ENCODE measurements at places on chromosomes 1 and 21.
A peak's percentile ranks its signal among the peaks of the same experiment; 100 is the strongest.

GRCh38 chr1:59379371-59379728, 82.5 kb downstream of the FGGY start:
- DNase-seq, result no peak

DNA sequence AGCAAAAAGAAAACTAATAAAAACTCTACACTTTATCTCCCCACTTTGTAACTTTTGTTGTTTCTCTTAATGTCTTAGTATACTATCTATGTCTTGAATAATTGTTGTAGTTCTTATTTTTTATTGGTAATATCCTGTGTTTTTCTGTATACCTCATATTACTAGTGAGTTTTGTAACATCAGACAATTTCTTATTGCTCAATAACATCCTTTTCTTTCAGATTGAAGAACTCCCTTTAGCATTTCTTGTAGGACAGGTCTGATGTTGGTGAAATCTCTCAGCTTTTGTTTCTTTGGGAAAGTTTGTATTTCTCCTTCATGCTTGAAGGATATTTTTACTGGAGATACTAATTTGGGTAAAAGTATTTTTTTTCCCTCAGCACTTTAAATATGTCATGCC, 79.8 kb upstream of the LRRC8B start:
- DNase-seq, result no peak

DNA sequence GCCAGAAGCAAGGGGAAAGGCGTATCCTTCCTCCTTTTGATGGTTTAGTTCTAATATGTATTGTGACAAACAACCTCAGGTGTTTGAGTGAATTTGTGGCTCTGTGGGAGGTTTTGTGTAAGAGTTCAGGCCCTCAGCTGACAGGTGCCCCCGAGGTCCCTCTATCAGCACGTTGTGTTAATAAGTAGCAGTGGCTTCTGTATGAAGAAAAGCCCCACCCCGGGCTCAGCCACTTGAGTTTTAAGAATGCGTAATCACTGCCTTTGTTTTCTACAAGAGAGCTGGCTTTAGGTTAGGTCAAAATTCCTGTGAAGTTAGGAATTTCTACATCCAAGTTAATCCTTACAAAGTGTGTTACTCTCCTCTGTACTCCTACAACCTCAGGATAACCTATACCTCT, 92.4 kb upstream of the PGBD5 start:
- DNase-seq, result no peak

DNA sequence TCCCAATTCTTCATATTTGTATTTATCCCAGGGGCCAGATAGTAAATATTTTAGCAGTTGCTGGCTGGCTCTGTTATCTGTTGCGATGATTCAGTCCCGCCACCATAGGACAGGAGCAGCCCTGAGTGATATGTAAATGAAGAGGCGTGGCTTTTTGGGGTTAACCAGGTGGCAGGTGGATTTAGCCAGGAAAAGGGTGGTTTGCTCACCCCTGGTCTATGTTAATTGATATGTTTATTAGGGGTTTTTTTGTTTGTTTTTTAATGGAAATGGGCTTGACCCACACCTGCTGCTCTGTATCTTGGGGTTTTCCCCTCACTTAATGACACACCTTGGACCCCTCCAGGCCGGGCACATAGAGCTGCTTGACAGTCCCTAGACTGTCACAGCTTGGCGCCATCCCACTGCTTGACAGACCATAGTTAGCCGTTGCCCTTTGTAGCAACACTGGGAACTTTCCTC, 62.8 kb downstream of the PIK3CD start:
- no peak for DNase-seq

- no peak for DNase-seq
These were observed 154.9 kb downstream of the PTPRC start for GRCh38 chr1:198793714-198794113.

- DNase-seq, result peak; percentile 3
These were observed 142.0 kb upstream of the ZNHIT6 start for GRCh38 chr1:85850238-85850637.

DNA sequence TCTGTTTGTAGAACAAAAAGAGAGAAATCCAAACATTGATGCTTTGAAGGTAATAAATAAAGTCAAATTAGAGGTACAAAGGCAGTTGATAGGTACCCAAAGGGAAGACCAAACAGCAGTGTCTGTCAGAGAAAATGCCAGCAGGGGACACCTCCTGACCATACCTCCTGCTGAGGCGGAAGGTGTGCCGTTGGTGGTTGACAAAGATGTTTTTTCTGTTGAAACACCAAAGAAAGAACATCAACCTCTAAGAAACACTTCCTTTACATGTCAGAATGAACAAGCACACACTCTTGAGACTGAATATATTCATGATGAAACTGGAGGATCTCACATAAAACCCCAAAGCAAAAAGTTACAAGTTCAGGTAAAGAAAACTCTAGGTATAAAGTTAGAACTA, 128.3 kb downstream of the MACF1 start:
- DNase-seq, result no peak

GRCh38 chr21:24628046-24628445, 979.2 kb downstream of the MRPL39 start:
- DNase-seq, result peak; percentile 14

- no peak for DNase-seq
These were observed 70.6 kb upstream of the PAXBP1 start for GRCh38 chr21:32842146-32842545.

DNA sequence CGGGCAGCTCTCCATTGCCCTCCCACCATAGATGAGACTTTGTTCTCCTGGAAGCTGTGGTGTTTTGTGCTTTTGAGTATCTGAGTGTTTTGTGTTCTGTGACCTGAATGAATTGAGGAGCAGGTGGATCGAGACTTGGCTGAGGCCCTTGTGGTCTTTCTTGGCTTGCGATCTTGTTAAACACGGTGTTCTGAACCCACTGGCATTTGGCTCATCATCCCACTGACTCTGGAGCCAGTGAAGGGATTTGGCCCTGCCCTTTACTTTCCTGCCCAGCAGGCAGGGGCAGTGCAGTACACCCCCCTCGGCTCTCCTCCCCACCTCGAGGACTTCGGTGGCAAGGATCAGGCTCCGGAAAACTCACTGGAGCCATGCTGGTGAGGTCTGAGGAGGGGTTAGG, 30.6 kb downstream of the PKNOX1 start:
- DNase-seq, result no peak

DNA sequence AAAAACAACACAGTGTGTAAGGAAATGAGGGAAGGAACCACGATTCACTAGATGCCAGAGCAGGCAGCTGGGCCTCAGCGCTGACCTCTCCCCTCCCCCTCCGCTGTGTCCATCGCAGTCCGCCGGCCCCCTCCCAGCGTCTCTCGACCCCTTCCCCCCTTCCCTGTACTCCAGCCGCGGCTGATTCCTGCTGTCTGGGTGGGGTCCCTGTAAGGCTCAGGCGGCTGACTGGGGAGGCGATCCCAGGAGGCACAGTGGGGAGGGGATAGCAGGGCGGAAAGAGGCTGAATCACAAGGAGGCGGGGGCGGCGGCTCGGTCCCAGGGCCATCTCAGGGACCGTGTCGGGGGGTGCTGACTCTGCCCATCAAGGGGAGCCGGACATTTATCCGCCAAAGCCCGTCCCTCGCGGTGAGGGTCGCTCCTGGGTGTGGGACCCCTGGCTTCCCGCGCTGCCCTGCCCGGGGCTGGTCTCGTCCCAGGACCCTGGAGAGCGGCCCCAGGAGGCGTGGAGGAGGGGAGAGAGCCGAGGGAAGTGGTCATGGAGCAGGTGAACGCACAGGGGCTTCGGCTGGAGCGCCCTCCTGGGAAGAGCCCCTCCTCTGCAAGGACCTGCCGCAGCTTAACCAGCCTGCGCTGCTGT, 241.9 kb downstream of the PTPRU start:
- no peak for DNase-seq

GRCh38 chr1:55569417-55569816, 354.3 kb upstream of the USP24 start:
- DNase-seq, result no peak

DNA sequence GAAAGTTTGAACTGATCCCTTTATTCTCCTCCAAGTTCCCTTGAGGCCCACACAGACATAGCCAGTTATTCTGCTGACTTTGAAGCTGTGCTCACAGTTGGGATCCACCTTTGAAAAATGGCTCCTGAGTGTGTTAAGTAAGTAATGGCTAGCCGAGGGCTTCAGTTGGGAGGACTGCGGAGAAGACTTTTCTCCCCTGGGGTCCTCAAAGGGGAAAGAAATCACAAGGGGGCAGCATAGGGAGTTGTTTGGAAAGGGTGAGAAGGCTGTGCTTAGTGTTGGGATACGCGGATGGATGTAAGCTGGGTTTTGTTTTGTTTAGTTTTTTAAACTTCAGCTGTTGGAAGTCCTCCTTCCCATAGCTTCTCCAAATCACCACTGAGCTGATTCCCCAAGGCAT, 8.3 kb downstream of the PGM1 start:
- DNase-seq, result no peak

GRCh38 chr1:229203030-229203751, 67.7 kb upstream of the RAB4A start:
- peak; percentile 91 for DNase-seq

DNA sequence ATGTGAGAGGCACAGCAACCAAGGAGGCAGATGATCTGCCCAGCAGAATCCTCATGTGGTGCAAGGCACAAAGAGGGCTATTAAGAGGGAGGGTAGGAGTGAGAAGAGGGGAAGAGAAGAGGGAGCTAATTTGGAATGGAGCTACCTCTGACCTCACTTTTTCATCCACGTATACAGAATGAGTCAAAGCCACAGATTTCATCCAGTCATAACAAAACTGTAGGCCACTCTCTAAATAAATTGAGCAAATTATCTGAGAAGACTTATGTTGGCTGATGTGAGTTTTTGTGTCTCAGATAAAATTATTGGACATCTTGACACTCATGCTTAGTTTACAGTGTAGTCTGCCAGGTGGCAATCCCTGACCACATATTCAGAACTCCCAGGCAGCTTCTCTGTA, 325.6 kb downstream of the TTLL7 start:
- peak; percentile 10 for DNase-seq

- peak; percentile 61 for DNase-seq
These were observed 62.6 kb downstream of the MAP3K7CL start for GRCh38 chr21:29193072-29193471.

GRCh38 chr1:195954848-195955247, 653.4 kb downstream of the KCNT2 start:
- DNase-seq, result no peak

- DNase-seq, result no peak
These were observed 836 bp downstream of the CD2 start for GRCh38 chr1:116755066-116755465.

- DNase-seq, result no peak
These were observed 20.9 kb downstream of the SDC3 start for GRCh38 chr1:30887485-30888315.

- no peak for DNase-seq
These were observed 40.9 kb downstream of the FASLG start for GRCh38 chr1:172699695-172700227.

- no peak for DNase-seq
These were observed 67.9 kb upstream of the MACF1 start for GRCh38 chr1:39136638-39137037.

GRCh38 chr1:163145435-163145834, 57.3 kb downstream of the RGS5 start:
- no peak for DNase-seq

DNA sequence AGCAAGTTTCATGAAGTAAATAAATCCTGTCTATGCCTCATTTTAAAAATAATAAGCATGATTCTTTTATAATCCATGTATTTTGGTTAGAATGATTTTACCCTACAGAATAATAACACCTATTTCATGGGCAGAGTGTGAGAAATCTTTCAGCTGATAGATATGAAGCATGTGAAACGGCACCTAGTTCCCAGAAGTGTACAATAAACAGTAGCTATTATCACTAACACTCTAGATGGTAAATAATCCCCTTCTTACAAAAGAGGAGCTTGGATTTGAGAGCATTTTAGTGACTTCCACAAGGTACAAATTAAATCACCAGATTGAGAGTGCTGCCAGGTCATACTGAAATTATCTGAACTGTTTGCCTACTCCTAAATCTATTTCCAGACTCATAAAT, 95.3 kb upstream of the NRIP1 start:
- DNase-seq, result no peak

- no peak for DNase-seq
These were observed 320.3 kb upstream of the VAMP3 start for GRCh38 chr1:7450838-7451237.

- no peak for DNase-seq
These were observed 5.0 kb downstream of the CERS2 start for GRCh38 chr1:150969626-150970025.

DNA sequence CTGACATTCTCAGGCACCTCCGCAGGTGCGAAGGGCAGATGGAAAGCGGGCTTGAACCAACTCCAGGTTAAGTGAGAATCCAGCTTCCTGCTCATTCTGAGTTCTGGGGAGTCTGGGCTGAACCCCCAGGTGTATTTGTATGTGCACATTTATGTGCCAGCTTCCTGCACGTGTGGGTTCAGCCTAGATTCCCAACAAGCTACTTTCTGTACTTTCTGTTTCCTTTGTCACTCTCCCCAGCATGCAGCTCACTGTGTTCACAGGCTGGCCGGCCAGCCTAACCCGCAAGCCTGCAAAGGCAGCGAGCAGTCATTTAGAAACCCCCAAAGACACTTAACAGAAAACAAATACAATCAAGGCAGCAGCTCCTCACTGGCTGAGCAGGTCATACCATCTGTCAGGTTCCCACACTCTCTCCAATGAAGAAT, 1.3 kb upstream of the IL19 start:
- no peak for DNase-seq

Data from umbilical cord (tissue), 2 donors.